ENCODE measurements at places on chromosomes 6 and 20. TPM values are rescaled to one million over a fixed set of nuclear protein-coding genes. Genes with fewer than 3 reads are reported as not detected.

The B3GAT2 gene
- total RNA-seq = not detected

The CRISP3 gene
- not detected for total RNA-seq

DNA sequence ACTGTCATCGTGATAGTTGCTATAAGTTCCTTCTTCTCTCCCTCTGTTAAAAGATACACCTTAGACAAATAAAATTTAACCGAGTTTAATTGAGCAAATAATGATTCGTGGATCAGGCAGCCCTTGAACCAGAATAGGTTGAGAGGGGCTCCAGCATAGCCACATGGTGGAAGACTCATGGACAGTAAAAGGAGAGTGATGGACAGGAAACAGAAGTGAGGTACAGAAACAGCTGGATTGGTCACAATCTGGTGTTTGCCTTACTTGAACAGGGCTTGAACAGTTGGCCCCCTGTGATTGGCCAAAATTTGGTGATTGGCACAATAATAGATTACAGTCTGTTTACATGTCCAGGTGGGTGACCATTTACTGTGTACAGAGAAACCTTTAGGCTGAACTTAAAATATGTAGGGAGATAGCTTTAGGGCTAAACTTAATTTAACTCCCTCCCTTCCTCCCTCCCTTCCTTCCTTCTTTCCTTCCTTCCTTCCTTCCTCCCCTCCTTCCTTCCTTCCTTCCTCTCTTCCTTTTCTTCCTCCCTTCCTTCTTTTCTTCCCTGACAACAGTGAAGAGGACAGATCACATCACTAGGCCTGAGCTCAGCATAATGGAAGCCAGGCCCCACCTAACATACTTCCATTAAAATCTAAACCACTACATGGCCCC lies 531.8 kb upstream of the JARID2 start:
- no peak for DNase-seq

GRCh38 chr20:51514249-51514648 lies 28.3 kb downstream of the NFATC2 start:
- no peak for DNase-seq

GRCh38 chr20:15316556-15316955 lies 979.1 kb upstream of the FLRT3 start:
- no peak for DNase-seq

- no peak for DNase-seq
These were observed 10.1 kb downstream of the ISM1 start for GRCh38 chr20:13231031-13231752.
